ENCODE measurements at places on chromosomes 6 and 20.

GRCh38 chr6:112338166-112338709 is 8.9 kb upstream of the RFPL4B start:
- no peak overlapping the region for H3K4me3 ChIP-seq
- no peak for DNase-seq
- H3K36me3 ChIP-seq = no peaks in the 10 kb centered on the region
- no peak overlapping the region for H3K27ac ChIP-seq
- no peaks in the 10 kb centered on the region for H3K4me1 ChIP-seq

DNA sequence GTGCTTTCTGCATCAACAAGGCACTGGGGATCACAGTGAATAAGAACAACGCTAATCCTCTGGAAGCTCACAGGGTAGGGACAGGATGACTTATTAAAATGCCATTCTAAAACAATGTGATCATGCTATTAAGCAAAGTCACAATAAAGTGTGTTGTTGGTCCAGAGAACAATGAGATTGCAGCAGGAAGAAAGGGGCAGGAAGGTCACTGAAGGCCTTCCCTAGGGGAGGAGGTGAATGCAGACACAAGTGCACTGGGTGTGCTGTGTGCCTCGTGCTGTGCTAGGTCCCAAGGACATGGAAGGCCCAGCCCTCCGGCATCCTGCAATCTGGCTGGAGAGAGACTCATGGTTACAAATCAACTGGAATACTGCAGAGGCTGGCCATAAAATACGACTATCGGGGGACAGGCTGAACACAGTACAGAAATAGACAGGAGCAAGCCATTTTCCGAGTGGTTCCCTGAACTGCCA is 55.7 kb downstream of the LYRM4 start:
- H3K36me3 ChIP-seq = no peaks in the 10 kb centered on the region
- DNase-seq = no peak
- no peaks in the 10 kb centered on the region for H3K27me3 ChIP-seq
- H3K27ac ChIP-seq = no peak overlapping the region

DNA sequence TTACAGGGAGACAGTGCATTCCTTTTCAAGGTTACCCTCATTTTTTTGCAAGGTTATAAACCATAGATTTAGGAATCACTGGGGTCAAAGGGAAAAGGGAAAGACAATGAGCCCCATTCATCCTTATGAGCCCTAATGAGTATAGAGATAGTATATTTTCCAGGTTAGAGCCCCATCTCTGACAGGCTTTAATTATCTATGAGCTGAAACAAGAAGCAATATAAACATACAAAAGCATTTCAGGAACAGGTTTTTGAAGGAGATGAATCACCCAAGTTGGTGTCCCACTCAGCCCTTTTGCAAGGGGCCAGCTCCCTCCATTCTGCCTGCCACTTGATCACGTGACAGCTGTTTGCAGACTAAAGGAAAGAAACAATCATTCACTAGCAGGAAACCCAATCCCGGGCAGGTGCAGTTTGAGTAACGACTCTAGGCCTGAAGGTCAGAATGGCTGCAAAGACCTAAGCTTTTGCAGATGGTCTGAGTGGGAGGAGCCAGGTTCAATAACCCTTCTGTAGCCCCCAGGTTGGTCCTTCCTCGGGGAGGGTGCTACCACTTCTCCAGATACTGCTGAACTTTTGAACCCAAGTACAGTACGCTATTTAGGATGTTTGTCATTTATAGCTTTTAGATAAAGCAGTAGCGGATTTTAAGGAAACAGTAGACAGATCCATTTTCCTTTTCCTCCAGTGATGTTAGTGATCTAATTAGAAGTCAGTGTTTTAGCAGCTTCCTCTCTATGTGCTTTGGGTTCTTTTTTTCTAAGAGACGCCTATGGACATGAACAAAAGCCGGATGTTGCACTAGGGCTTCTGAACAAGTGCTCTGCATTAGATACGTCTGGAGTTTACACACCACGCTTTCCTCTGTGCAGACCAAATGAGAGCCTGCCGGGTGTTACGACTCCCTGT is 253.2 kb downstream of the SOX4 start:
- no peak overlapping the region for H3K4me3 ChIP-seq
- no peaks in the 10 kb centered on the region for H3K36me3 ChIP-seq
- no peak overlapping the region for H3K27ac ChIP-seq
- no peak for DNase-seq

DNA sequence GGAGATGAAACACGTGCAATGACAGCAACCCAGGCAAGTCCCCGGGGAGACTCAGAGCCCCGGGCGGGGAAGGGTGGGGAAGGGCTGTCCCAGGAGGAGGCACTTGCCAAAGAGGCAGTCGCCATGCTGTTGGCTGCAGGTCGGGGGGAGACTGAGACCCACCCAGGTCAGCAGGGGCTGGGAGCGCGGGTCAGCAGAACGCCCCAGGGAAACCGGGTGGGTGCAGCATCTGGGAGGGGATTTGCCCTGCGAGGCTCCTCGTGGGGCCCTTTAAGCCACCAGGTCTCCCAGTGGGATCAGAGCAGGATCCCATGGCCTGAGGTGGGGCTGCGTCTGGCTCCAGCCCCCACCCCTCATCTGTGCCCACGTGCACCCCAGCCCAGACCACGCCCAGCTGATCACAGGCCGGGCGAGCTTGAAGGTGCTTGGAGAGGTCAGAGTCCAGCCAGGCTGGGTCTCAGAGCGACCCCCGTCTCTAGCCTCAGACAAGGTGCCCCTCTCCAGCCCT is 65.5 kb downstream of the YTHDF1 start:
- H3K4me1 ChIP-seq = no peaks in the 10 kb centered on the region
- H3K27me3 ChIP-seq = no peaks in the 10 kb centered on the region
- H3K36me3 ChIP-seq = no peaks in the 10 kb centered on the region
- DNase-seq = no peak

GRCh38 chr6:51472745-51473487 is 614.5 kb downstream of the PKHD1 start:
- peaks cover 2% of the 10 kb centered on the region for H3K4me1 ChIP-seq
- no peaks in the 10 kb centered on the region for H3K27me3 ChIP-seq
- no peak overlapping the region for H3K27ac ChIP-seq
- H3K36me3 ChIP-seq = no peaks in the 10 kb centered on the region

GRCh38 chr6:80922916-80923455 is 816.5 kb downstream of the BCKDHB start:
- no peak overlapping the region for H3K4me3 ChIP-seq
- H3K4me1 ChIP-seq = no peaks in the 10 kb centered on the region
- no peak overlapping the region for H3K27ac ChIP-seq
- no peaks in the 10 kb centered on the region for H3K36me3 ChIP-seq
- H3K27me3 ChIP-seq = no peaks in the 10 kb centered on the region

DNA sequence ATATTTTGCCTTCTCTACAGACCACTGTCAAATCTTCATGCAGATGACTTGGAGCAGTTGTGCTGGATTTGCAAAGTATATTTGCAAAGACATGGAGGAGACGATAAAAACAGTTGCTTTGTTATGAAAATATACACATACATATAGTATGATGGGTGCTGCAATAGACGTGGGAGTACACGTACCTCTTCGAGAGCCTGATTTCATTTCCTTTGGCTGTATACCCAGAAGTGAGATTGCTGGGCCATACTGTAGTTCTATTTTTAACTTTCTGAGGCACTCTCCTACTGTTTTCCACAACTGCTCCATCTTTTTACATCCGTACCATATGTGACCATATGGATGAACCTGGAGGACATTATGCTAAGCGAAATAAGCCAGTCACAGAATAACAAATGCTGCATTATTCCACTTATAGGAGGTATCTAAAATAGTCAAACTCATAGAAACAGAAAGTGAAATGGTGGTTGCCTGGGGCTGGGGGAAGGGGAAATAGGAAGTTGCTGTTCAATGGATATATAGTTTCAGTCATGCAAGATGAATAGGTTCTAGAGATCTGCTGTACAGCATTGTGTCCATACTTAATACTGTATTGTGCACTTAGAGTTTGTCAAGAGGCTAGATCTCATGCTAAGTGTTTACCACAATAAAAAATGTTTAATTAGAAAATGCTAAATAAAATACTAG is 223.8 kb downstream of the HAO1 start:
- no peaks in the 10 kb centered on the region for H3K27me3 ChIP-seq
- no peaks in the 10 kb centered on the region for H3K36me3 ChIP-seq
- no peak overlapping the region for H3K4me3 ChIP-seq

GRCh38 chr6:9126878-9127560 is 691.7 kb upstream of the SLC35B3 start:
- no peak overlapping the region for H3K27ac ChIP-seq
- no peaks in the 10 kb centered on the region for H3K36me3 ChIP-seq
- DNase-seq = no peak
- no peak overlapping the region for H3K4me3 ChIP-seq

- no peaks in the 10 kb centered on the region for H3K36me3 ChIP-seq
- no peak overlapping the region for H3K4me3 ChIP-seq
- no peaks in the 10 kb centered on the region for H3K27me3 ChIP-seq
- DNase-seq = no peak
- no peak overlapping the region for H3K27ac ChIP-seq
These were observed 46.9 kb upstream of the ADGRF4 start for GRCh38 chr6:47651505-47651944.

- H3K4me3 ChIP-seq = no peak overlapping the region
- no peaks in the 10 kb centered on the region for H3K27me3 ChIP-seq
- H3K4me1 ChIP-seq = peaks cover 4% of the 10 kb centered on the region
- DNase-seq = no peak
These were observed 1.8 kb upstream of the RBM39 start for GRCh38 chr20:35743693-35744491.

GRCh38 chr6:28225056-28225834 is at the start of gene ZSCAN9:
Gene ZSCAN9, plus strand, starts transcription at chr6:28225275. Its CDS starts 1,810 bp downstream, at chr6:28227085.
- peaks cover 9% of the 10 kb centered on the region for H3K36me3 ChIP-seq
- H3K27me3 ChIP-seq = peaks cover 7% of the 10 kb centered on the region
- H3K27ac ChIP-seq = peak within 1 kb of the TSS; percentile 56

DNA sequence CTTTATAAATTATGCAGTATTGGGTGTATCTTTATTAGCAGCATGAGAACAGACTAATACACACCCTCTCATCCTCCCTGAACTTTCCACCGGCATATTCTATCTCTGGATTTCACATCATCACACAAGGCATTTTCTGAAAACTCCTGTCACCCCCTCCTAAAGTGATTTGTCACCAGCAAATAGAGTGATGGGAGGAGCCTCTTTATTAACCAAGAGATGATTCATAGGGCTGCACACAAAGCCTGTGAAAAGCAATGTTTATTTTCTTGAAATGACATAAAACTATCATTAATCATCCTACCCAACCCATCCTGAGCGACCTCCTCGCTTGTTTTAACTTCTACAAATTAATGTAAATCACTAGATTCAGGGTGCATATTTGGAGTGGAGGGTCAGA is 394.7 kb upstream of the SULF2 start:
- H3K36me3 ChIP-seq = no peaks in the 10 kb centered on the region
- no peak for DNase-seq
- H3K27me3 ChIP-seq = no peaks in the 10 kb centered on the region
- no peak overlapping the region for H3K4me3 ChIP-seq
- H3K27ac ChIP-seq = no peak overlapping the region
- no peaks in the 10 kb centered on the region for H3K4me1 ChIP-seq

- no peaks in the 10 kb centered on the region for H3K4me1 ChIP-seq
- no peaks in the 10 kb centered on the region for H3K36me3 ChIP-seq
- H3K27me3 ChIP-seq = no peaks in the 10 kb centered on the region
- no peak for DNase-seq
- H3K4me3 ChIP-seq = no peak overlapping the region
These were observed 79.5 kb downstream of the KCNB1 start for GRCh38 chr20:49403012-49403411.

DNA sequence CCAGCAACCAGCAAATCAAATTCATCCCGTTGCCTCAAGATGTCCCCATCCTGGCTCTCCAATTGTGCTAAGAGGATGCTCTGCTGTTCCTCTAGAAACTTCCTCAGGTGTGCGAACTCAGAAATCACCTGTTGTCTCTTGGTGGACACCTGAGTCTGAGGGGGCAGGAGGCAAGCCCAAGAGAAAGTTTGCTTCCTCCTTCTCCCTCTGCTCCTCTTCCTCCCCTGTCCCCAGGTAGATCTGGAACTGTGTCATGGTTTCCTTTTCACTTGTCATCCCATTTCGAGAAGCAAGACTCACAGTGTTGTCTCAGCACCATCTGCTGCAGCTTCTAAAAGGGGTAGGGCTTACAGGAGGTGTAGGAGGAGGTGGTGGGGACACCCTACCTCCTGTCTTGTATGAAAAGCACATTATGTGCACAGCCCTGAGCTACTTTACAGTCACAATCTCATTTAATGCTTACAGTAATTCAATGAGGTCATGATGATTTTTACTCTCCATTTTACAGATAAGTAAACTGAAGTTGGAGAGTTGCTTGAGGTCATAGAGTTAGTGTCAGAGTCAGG is 2.5 kb downstream of the TRIM10 start:
- H3K4me3 ChIP-seq = no peak overlapping the region
- H3K36me3 ChIP-seq = no peaks in the 10 kb centered on the region
- no peaks in the 10 kb centered on the region for H3K27me3 ChIP-seq
- H3K4me1 ChIP-seq = no peaks in the 10 kb centered on the region

GRCh38 chr6:145352382-145353080 is 382.8 kb downstream of the EPM2A start:
- H3K27me3 ChIP-seq = no peaks in the 10 kb centered on the region
- H3K36me3 ChIP-seq = no peaks in the 10 kb centered on the region
- H3K4me1 ChIP-seq = peaks cover 4% of the 10 kb centered on the region
- peak; percentile 50 for DNase-seq
- no peak overlapping the region for H3K4me3 ChIP-seq
- no peak overlapping the region for H3K27ac ChIP-seq

All from mesendoderm (in vitro differentiated cells).